ENCODE measurements at places on chromosomes 6 and 20. TPM values are rescaled to one million over a fixed set of nuclear protein-coding genes. Genes with fewer than 3 reads are reported as not detected.

- no peak for DNase-seq
These were observed 56.8 kb downstream of the NOL4L start for GRCh38 chr20:32528171-32528891.

TNXB gene
- total RNA-seq = 1.1 TPM

TBX18 gene
- under 0.01 TPM for total RNA-seq

- DNase-seq = no peak
These were observed 6.3 kb downstream of the OSER1 start for GRCh38 chr20:44204156-44204831.

- DNase-seq = no peak
These were observed 76.9 kb upstream of the RIPOR2 start for GRCh38 chr6:25012657-25013056.

GRCh38 chr20:19411811-19412210 lies 199.4 kb downstream of the SLC24A3 start:
- DNase-seq = no peak
